ENCODE measurements at places on chromosomes 1 and 21. TPM values are rescaled to one million over a fixed set of nuclear protein-coding genes. Genes with fewer than 3 reads are reported as not detected.

The GPA33 gene
- under 0.01 TPM for total RNA-seq

The IL10 gene
- total RNA-seq = 1.6 TPM

The NUP210L gene
- total RNA-seq = under 0.01 TPM

The CHIT1 gene
- under 0.01 TPM for total RNA-seq

The THRAP3 gene
- 51.7 TPM for total RNA-seq

The LEPROT gene
- total RNA-seq = 30.8 TPM

The IER5 gene
- 11.0 TPM for total RNA-seq

The ACOT11 gene
- total RNA-seq = 4.7 TPM

The CLIC4 gene
- 99.2 TPM for total RNA-seq

The OR2M3 gene
- total RNA-seq = not detected

The ARHGEF19 gene
- 0.52 TPM for total RNA-seq

The F3 gene
- total RNA-seq = 1.6 TPM
